ENCODE measurements at places on chromosomes 12 and 14.

GRCh38 chr12:113091506-113091905, 35.0 kb downstream of the DTX1 start:
- no peak for DNase-seq

DNA sequence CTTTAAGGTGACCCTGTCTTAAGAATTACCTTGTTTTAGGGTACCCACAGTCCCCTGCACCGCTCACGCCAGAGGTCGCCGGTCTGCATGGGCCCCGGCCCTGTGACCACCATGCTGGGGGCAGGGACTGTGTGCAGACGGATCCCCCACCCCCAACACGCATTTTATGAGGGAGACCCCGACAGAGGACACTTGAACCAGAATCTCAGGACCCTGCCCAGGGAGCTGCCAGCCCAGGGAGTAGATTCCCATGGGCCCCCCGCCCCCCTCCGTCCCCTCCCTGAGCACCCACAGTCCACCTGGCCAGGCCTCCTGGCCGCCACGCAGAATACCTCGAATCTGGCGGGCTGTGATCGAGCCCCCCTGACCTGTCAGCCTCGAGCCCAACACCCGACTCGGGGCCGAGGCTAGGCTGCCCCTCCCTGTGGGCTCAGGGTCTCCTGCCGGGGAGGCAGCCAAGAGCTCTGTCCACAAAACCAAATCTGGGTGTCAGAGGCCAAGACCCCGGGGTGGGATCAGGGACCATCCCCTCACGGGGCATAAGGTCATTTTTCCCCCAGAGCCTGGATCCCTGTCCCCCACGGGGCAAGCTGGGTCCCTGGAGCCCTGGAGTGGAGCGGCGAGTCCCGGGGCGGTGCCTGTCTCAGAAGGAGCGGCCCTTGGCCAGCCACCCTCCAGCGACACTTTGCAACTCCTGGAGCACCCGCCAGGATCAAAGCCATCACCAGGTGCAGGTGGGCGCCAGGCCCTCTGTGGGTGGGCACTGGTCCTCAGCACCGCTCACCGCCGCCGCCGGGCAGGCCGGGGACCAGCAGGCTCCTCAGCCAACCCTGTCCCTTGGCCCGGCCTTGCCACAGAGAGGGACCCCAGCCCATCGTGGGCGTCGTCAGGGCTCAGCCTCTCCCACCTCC, 155.8 kb upstream of the PKP2 start:
- no peak for DNase-seq

DNA sequence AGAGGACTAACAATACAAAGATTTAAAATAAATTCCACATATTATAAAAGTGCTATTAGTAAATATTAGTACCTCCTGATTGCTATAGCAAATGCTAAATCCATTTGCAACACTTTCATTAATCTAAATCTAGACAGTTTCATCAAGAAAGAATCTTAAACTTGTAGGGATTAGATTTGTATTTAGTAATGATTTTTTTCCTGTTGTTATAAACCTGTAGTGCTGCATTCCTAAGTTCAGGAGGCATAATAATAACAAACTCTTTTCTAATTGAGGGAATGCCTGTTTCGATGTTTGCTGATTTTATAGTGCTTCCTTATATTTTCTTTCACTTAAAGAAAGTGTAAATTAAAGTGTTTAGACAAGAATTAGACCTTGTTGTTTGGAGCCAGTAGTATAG, 166.1 kb downstream of the FOXA1 start:
- DNase-seq: peak; percentile 4

- no peak for DNase-seq
Measured at GRCh38 chr12:131142891-131143657, 189.4 kb downstream of the ADGRD1 start.

GRCh38 chr12:87827638-87828264, 201.4 kb downstream of the C12orf50 start:
- peak; percentile 41 for DNase-seq

- DNase-seq: no peak
Measured at GRCh38 chr12:1848146-1848545, 27.8 kb downstream of the LRTM2 start.

GRCh38 chr12:96198965-96199364, 4.8 kb downstream of the ELK3 start:
- peak; percentile 72 for DNase-seq

GRCh38 chr12:70692681-70693288, 55.6 kb upstream of the PTPRB start:
- peak; percentile 36 for DNase-seq

DNA sequence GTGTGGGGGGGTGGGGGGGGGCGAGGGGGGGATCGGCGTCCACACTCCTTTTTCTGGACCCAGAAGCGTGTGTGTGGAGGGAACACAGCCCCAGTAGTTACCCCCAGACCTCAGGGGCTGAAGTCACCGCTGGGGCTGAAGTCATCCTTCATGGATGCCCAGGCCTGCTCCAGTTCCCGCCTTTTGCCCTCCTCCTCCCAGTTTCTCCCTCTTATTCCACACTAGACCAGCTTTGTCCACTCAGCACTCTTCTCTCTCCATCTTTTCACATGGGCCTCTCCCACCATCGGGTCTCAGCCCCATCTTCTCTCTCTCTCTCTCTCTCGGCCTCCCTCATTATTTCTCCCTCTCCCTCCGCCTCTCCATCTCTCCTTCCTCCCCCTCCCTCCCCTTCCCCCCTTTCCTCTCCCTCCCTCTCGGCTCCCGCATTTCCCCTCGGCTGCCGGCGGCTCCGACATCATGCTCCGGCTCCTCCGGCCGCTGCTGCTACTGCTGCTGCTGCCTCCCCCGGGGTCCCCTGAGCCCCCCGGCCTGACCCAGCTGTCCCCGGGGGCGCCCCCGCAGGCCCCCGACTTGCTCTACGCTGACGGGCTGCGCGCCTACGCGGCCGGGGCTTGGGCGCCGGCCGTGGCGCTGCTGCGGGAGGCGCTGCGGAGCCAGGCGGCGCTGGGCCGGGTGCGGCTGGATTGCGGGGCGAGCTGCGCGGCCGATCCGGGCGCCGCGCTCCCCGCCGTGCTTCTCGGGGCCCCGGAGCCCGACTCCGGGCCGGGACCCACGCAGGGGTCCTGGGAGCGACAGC, at the start of gene P3H3:
P3H3 (plus strand) TSS at position 426 of the 799 bp plus-strand sequence; CDS start at position 460, 34 bp downstream.
- DNase-seq: no peak

- DNase-seq: no peak
Measured at GRCh38 chr14:73861073-73861472, 9.4 kb downstream of the PTGR2 start.

DNA sequence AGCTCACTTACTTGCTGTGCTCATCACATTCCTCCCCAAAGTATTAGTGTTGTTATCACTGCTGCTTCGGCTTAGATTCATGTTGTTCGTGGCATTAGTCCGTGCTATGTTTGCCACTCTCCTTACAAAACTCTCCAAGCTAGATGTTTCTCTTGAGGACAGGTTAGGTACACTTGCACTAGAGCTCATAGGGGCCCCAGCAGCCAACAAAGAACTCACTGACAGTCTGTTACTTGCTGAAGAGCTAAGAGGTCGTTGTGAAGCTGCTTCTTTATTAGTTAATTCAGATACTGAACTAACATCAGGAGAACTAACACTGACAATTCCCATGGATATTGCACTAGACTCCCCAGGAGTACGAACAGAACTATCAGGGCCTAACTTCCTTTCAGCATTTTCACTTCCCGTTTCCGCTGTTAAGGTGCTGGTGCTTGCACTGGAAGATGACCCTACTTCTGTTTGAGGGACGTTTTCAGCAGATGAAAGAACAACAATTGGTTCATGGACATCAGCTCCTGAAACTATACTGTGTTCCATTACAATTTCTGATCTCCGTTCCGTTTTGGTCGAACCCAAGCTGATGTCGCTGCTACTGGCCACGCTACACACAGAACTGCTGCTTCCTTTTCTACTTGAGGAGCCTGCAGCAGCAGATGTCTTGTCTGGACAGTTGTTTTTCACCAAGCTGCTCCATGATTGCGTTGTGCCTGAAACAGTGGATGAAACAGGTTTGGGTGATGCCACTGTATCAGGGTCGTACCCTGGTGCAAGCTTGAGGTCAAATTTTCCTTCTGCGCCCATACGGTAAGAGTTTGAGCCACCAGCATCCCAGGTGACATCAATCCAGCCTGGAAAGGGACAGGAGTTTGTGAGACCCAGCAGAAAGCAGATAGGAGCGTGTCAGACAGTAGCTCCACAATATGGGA, 78.7 kb downstream of the HECTD1 start:
- DNase-seq: no peak

- DNase-seq: no peak
Measured at GRCh38 chr12:114414031-114414865, 8.3 kb upstream of the TBX5 start.

DNA sequence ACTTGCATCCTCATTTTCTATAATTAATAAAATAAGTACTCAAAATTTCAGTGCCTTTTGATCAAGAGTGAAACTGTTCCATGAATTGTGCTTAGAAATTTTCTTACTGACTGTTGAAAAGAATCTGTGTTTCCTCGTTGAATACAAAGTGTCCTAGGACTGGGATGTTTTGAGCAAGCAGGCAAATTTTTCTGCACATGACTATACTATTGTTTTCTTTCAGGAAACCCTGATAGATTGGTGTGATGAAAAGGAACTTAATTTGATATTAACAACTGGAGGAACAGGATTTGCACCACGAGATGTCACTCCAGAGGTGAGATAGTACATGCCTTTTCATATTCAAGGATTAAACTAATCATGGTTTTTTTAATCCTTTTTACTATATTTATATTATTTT, 316.3 kb downstream of the GPHN start:
- no peak for DNase-seq

DNA sequence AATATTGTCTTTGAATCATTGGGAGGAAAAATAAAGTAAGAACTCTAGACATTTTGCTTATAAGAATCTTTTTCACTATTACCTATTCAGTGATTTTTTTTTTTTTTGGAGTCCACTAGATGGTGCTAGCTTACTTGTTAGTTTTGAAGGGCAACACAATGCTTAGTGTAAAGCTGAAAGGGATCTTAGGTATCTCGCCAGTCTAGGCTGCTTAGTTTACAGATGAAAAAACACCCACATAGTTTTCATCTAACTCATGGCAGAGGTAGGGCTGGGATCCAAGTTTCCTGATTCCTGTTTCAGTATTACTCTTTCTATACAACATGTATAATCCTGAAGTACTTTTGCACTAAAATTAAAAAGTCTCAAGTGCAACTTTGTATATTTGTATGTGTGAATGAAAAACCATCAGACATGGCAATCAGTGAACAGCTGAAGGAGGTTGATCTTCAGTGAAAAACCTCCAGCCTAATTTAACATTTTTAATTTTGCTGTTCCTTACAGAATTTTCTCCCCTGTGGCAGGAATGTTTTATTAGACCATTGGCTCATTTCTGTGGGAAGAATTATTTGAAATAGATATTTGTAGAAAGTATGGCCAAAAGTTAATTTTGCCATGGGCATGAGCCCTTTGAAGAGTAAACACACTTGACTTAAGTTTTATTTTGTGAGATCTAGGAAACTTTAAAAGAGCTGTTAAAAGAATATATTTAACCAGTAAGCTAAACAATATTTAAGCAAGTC, 40.7 kb downstream of the LRRIQ1 start:
- DNase-seq: peak; percentile 85

GRCh38 chr14:103749452-103749851, 33.8 kb downstream of the ZFYVE21 start:
- DNase-seq: no peak

DNA sequence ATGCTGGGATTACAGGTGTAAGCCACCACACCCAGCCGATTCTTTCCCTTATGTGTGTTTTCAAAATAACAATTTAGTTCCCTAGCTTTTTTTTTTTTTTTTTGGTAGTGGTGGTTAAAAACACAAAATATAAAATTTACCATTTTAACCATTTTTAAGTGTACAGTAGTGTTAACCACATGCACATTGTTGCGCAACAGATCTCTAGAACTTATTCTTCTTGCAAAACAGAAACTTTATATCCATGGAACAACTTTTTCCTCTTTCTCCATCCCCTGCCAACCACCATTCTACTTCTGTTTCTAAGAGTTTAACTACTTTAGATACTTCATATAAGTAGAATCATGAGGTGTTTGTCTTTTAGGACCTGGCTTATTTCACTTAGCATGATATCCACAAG, 1.1 kb upstream of the NDUFA12 start:
- DNase-seq: no peak

- DNase-seq: no peak
Measured at GRCh38 chr12:125604976-125605375, 539.7 kb downstream of the AACS start.

DNA sequence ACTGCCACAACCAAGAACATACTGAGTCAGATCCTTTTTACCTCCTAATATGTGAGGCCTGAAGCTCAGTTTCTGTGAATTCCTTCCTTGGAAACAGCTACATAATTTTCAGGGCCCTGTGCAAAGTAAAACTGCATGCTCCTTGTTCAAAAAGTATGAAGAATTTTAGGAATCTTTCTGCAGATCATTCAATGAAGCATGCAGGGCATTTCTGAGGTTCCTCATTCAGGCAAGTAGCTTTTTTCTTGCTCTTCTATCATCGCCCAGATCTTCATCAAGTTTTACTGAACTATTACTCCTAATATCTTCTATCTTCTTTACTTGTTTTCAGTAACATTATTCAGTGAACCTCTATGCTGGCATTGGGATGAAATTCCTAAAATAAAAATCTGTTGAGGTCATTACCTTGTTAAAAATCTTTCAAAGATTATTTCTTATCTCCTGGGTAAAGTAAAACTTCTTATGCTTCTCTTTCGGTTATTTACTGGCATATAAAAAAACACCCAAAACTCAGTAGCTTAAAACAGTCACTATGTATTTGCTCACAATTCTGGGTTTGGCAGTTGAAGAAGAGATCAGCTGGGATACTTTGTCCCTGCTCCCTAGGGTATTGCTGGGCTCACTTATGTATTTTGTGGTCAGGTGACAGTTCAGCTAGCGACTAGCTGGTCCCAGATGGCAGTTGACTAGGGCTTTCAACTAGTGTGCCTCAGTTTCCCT, 42.6 kb upstream of the KRR1 start:
- DNase-seq: no peak
